ENCODE measurements at places on chromosomes 12 and 14. TPM values are rescaled to one million over a fixed set of nuclear protein-coding genes. Genes with fewer than 3 reads are reported as not detected.

KRT78 gene
- total RNA-seq: not detected

AQP6 gene
- total RNA-seq: under 0.01 TPM

DACT1 gene
- 9.8 TPM for total RNA-seq

GPR65 gene
- 0.15 TPM for total RNA-seq

TTC9 gene
- 0.23 TPM for total RNA-seq

MIP gene
- total RNA-seq: not detected
